T47D (cell line): ENCODE measurements at places on chromosomes 7 and 10.
A peak's percentile ranks its signal among the peaks of the same experiment; 100 is the strongest.

GRCh38 chr10:71666639-71667386 lies 52.8 kb downstream of the C10orf105 start:
- no peak for DNase-seq

DNA sequence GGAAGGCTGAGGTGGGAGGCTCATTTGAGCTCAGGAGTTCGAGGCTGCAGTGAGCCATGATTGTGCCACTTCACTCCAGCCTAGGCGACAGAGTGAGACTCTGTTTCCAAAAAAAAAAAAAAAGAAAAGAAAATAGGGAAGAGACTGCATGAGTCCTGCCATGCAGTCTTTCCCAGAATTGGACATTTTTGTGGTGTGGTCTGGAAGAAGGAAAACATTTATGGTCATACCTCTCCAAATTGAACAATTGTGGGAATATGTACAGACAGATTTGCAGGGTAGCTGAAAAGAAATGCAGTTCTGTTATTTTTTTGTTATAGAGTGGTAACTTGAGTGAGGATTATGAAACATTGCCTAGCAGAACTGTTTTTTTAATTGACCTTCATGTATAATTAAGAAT lies 198.1 kb downstream of the AUTS2 start:
- DNase-seq = no peak

- peak; percentile 28 for DNase-seq
Measured at GRCh38 chr10:3538656-3539531, 246.1 kb downstream of the KLF6 start.

DNA sequence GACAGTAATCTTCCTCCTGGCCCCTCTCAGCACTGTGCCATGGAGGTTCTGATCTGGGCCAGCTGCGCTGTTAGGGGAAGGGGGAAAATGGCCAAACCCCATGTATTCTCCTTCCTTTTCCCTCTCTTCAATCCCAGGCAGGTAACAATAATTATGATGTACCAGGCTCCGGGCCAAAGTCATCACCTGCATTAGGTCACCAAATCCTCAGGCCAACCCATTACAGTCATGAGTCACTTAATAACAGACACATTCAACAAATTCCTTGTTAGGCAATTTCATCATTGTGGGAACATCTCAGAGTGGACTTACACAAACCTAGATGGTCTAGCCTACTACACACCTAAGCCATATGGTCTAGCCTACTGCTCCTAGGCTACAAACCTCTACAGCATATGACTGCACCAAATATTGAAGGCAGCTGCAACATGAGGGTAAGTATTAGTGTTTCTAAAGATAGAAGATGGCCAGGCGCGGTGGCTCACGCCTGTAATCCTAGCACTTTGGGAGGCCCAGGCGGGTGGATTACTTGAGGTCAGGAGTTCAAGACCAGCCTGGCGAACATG lies 2.2 kb upstream of the HSPB1 start:
- no peak for DNase-seq

DNA sequence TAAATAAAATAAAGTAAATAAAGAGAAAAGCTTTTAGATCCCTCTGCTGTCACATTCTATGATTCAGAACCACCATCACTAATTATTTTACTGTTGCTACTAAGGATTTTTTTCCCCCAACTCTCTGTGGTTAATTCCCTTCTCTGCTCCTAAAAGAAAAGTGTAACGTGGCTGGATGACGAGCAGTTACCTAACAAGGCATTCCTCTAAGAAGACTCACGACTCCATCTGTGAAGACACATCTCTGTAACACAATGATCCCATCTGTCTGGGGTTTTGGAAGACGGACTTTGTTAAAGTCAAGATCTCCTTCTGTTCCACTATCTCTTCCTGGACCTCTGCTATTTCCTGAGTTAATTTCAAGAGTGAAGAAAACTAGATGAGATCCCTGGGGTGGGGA lies 179.9 kb downstream of the SFMBT2 start:
- no peak for DNase-seq

- DNase-seq = no peak
Measured at GRCh38 chr10:86654411-86655172, at the start of gene OPN4. TSS of gene OPN4 (plus strand) at chr10:86654547. CDS start at chr10:86654784, 237 bp downstream.

DNA sequence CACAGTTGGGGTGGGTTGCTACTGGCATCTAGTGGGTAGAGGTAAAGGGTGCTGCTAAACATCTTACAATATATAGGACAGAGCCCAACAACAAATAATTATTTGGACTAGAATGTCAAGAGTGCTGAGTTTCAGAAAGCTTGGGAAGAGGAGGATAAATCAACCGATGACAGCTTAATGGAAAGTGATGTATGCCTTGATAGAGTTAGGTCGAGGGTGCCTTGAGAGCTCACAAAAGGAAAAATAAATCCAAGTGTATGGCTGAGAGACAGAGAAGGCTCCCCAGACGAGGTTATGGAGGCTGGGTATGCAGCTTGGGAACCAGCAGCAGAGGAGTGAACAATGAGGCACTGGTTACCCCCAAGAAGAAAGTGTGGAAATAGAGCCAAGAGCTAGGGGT lies 211.1 kb downstream of the HDAC9 start:
- DNase-seq = no peak

DNA sequence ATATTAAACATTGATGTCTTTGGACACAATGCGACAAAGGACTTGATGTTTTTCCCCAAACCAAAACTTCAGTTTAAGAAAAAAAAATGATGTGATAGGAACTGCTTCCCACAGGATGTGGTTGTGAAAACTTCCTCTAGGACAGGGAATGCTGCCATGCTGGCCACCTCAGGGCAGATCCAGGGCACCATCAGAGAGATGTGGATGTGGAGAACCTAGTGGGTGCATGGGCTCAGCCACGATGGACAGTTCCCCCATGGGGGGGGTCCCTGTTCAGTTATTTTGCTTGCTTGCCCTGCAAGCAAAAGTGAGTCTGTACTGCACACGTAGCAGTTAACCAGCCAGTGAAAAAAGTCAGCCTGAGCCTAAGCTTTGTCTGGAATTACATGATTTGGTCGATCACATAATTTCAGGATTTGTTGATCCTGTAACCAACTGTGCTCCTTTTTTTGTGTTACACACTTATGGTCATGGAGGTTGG lies 36.3 kb downstream of the LAMB4 start:
- DNase-seq = no peak

DNA sequence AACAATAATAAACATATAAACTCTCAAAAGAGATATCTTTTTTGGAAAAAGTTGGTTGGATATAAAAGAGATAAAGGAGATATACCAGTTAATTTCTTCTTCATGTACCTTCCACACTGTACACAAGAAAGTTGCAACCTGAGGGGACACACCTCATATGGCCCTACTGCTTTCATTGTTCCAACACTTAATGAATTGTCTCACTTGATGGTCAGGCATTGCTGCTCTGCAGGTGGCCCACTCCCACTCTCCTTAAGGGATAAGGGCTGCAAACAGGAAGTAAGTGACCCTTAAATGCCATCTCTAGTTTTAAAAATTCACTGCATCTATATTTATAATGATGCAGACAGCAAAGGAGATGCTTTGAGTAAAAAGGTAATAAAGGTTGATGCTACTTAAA lies 152.3 kb downstream of the BTAF1 start:
- DNase-seq = no peak

GRCh38 chr10:30398788-30399187 lies 35.2 kb upstream of the MAP3K8 start:
- no peak for DNase-seq

- no peak for DNase-seq
Measured at GRCh38 chr7:924541-925231, 29.8 kb downstream of the ADAP1 start.
